ENCODE measurements at places on chromosomes 4 and X.

DNA sequence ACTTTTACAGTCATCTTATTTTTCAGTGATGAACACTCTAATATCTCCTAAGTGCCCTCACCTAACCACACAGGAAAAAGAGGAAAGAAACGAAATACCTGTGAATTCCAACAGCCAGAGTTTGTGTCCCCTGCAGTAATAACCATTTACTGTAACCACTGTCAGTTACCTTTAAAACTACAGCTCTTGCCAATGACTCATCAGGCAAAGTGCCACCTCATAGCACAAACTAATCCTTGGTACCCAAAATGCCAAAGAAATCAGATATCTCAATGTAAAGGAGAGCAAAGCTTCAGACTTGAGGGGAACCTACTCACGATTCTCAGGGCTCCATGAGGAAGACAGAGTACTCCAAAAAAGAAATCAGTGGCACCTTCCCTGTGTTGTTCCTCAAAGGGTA lies 146.5 kb downstream of the NDST3 start:
- DNase-seq = no peak

GRCh38 chrX:42732506-42732905 lies 45.5 kb downstream of the PPP1R2C start:
- DNase-seq = no peak

DNA sequence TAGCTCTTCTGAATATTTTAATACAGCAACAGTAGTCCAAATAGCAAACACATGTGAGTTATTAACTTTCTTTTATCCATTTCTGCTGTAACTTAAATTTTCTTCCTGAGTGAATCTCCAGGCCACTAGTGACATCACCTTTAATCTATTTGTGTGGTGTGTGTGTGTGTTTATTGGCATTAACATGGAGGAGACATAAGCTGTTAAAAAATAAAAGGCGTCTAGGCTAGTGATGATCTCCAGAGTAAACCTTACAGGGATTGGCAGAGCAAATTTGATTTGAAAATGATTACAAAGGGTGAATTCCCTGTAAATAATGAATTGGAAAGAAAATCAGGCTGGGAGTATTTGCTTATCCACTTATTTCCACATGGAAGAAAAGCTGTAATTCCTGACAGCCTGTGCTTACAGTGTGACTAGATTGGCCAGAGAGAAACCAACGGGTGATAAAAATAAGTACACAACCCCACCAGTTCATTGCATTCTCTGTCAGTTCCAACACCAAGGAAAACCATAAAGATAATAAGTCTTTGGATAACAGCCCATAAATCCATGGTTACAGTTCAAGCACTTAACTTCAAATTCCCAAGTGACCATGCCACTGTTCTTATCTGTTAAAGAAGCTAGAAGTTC lies 186.1 kb downstream of the ENOX2 start:
- no peak for DNase-seq

GRCh38 chr4:131159261-131159660 lies 1989.8 kb upstream of the PCDH10 start:
- no peak for DNase-seq

DNA sequence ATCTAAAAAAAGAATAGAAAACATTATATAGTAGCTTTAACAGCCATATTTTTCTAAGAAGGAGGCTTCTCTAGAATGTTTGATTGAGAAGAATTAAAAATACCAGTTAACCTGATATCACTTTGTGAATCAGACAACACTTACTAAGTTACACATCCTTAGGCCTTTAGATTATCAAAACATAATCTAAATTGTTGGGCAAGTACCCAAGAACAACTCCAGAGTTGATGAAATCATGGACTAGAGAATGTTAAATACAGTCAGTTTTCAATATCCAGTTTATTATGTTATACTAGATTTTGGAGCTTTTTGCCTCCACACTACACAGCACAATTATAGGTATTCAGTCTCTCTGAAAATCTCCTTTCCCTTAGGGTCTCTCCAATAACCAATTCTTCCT lies 39.6 kb downstream of the ARL13A start:
- DNase-seq = no peak

- DNase-seq = no peak
Observed at GRCh38 chr4:54625391-54625790, 32.4 kb upstream of the KIT start.

DNA sequence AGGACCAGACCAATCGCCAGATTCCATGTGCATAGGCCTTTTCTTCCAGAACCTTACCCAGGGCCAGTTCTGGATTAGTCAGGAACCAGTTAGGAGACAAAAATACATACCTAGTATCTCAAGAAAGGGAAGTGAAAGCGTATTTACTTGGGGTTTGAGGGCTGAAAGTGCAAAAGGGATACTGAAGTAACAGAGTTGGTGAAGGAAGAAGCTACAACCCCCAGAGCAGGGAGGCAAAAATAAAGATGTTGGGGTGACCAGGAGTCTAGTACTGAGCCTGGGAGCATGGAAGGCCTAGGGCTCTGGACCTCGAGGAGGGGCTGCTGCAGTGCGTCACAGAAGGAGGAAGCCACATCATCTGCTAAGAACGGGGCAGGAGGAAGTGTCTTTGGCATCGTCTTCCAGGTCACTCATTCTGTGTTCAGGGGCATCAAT lies 38.3 kb downstream of the TKTL1 start:
- no peak for DNase-seq

DNA sequence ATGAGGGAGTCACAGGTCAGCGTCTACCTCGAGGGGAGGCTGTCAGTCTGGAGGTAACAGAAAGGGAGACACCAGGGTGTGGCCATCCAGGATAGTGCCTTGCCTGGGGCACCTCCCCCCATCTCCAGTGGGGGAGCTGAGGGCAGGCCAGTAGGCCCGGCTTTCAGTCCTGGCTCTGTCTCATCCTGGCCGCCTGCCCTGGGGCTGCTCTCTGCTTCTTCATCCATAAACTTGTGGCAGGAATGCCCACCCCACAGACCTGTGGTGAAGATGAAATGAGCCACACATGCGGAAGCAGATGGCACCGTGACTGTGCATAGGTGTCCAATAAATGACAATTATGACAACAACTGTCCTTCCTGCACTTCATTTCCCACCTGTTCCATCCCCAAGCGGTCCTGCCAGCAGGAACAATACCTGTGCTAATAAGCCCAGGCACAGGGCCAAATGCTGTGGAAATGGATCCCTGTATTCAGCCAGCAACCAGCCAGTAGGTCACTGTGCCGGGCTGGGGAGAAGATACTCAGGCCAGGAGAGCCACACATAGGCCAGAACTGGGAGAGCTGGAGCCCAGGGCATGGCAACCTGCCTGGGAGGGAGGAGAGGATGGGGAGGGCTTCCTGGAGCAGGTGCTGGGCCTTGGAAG lies 30.2 kb downstream of the TRO start:
- no peak for DNase-seq

GRCh38 chr4:107896158-107896645 lies 35.1 kb upstream of the CYP2U1 start:
- DNase-seq = no peak

- no peak for DNase-seq
Observed at GRCh38 chr4:183766140-183766539, 107.0 kb downstream of the TRAPPC11 start.

GRCh38 chrX:147900349-147900748 lies 11.4 kb upstream of the FMR1 start:
- DNase-seq = no peak

DNA sequence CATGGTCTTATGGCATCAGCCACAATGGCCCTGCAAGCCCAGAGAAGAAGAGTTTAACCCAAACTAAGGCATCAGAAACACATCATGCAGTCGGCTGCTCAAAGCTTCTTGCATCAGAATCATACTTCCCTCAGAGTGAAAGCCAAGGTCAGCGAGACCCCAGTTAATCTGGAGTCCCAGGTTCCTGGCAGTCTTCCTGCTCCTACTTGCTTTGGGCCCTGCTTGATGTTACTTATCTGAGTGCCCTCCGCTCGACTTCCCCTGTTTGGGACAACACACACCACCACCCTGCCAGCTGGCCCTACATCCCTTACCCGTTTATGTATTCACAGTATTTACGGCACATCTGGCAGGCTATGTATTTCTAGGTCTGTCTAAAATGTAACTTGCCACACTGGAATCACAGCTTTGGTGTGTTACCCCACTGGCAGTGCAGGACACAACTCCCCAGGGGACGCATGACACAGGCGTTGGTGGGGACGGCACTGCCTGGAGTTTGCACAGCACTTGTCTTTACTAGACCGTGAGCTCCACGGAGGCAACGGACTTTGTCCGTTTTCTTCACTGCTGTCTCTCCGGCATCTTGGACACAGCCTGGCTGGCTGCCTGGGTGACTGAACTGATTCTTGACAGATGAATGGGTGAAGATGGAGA lies 22.8 kb downstream of the CRMP1 start:
- no peak for DNase-seq

GRCh38 chrX:97328853-97329390 lies 445.2 kb downstream of the RPA4 start:
- no peak for DNase-seq

GRCh38 chr4:73589261-73589847 lies 30.9 kb downstream of the RASSF6 start:
- DNase-seq = no peak

- no peak for DNase-seq
Observed at GRCh38 chrX:133918361-133918771, 67.0 kb downstream of the GPC3 start.

DNA sequence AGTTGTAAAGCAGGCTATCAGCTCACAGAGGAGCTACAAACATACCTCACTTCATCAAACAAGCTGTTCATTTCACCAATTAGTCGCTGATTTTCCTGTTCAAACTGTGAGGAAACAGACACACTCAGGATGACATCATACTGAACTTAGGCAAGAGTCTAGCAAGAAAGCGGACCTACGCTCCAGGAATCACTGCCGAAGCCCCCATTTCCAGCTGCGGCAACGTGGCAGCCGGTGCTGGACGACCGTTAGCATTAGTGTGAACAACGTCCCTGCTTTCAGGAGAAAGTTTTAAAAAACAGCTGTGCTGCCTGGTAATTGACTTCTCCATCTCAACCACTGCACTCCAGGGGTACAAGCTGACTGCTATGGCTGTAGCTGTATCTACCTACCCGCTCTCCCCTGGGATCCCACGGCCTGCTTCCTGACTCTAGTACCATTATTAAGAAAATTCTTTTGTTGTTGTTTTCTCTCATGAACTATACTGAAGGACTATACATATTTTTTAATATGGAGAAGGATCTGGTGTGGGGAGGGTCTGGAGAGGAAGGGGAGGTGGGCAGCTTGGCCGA lies 38.3 kb downstream of the NSG1 start:
- no peak for DNase-seq

- no peak for DNase-seq
Observed at GRCh38 chrX:107971636-107972035, 10.5 kb downstream of the TEX13B start.

GRCh38 chrX:131219271-131219670 lies 69.8 kb downstream of the IGSF1 start:
- DNase-seq = no peak

DNA sequence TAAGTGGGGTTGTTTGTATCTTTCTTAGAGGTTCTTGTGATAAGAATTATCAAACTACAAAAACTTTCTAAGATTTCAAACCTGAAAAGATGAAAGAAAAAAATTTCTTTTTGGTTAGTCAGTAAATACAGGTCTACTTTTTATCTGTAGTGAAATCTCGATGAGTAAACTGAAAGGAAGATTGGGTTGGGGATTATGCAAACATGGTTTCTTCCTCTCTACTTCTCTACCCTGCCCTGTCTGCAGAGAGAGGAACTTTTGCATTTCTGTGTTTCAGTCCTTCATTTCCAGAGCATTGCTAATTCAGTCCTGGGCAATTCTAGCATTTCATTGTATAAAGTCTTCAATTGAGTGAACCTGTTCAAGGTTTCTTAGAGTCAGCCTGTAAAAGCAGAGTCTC lies 51.6 kb upstream of the IL2 start:
- DNase-seq = no peak

GRCh38 chr4:149322203-149322602 lies 493.4 kb downstream of the IQCM start:
- no peak for DNase-seq

DNA sequence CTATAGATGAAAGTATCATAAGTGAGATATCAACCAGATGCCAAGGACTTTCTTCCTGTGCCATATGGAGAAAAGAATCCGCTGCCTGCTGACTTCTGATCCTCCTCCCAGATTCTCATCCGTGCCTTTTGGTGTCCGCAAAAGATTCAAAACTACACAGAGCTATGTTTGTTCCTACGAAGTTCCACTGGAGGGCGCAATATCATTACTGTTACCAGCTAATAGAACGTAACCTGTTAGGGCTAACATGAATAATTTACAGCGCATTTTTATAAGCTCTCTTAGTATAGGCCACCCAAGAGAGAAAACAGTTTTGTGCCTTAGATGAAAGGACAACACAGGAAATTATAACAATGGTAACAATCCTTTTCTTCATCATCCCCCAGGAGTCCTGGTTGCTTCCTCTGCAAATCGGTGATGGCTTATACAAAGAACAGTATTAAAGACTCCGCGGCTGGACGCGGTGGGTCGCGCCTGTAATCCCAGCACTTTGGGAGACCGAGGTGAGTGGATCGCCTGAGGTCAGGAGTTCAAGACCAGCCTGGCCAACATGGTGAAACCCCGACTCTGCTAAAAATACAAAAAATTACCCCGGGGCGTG lies 22.8 kb upstream of the CENPVL3 start:
- no peak for DNase-seq

- DNase-seq = no peak
Observed at GRCh38 chr4:113739197-113739596, 22.3 kb downstream of the CAMK2D start.

DNA sequence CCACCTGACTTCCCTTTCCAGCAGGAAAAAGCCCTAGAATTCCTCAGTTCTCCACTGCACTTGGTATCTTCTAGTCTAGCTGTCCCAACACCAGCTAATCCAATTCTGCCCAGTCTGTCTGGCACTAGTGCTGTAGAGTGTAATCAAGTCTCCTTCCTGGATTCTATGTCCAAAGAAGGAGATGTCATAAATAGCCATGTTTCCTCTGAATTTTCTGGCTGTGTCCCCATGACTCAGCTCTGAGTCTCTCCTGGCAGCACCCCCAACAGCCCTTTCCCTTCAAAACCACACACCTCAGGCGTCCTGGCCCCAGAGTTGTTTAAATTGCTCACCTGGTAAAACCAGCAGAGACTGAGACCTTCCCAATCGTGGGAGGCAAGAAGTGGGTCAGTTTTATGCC lies 197.2 kb downstream of the GRXCR1 start:
- DNase-seq = no peak

GRCh38 chrX:23062359-23062758 lies 62.6 kb downstream of the DDX53 start:
- no peak for DNase-seq

- DNase-seq = no peak
Observed at GRCh38 chrX:153602601-153603000, 3.7 kb upstream of the CCNQ start.

DNA sequence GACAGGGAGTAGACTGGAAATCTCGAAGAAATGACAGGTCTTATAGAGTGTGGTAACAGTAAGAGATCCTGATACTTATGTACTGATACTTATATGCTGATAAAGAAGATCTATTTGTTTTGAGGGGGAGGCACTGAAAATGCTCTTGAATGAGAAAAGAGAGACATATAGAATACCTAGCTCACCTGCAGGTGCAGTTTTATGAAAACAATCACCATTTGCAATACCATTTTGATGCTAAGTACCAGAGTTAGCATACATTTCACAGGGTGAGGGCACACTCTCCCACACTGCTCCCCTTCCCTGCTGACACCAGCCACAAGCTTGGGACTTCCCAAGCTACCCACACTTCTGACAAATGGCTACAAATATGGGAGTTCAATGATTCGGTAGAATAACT lies 1490.1 kb upstream of the IGFBP7 start:
- DNase-seq = no peak

GRCh38 chr4:186203406-186203805 lies 12.0 kb downstream of the CYP4V2 start:
- DNase-seq = no peak

- no peak for DNase-seq
Observed at GRCh38 chrX:2401590-2402360, 99.0 kb downstream of the DHRSX start.

Data from activated CD4-positive, CD25-positive, alpha-beta regulatory T cell (primary cell).